ENCODE measurements at places on chromosomes 12 and 14.

GRCh38 chr14:52240623-52241022, 26.9 kb upstream of the PTGDR start:
- no peak for DNase-seq

DNA sequence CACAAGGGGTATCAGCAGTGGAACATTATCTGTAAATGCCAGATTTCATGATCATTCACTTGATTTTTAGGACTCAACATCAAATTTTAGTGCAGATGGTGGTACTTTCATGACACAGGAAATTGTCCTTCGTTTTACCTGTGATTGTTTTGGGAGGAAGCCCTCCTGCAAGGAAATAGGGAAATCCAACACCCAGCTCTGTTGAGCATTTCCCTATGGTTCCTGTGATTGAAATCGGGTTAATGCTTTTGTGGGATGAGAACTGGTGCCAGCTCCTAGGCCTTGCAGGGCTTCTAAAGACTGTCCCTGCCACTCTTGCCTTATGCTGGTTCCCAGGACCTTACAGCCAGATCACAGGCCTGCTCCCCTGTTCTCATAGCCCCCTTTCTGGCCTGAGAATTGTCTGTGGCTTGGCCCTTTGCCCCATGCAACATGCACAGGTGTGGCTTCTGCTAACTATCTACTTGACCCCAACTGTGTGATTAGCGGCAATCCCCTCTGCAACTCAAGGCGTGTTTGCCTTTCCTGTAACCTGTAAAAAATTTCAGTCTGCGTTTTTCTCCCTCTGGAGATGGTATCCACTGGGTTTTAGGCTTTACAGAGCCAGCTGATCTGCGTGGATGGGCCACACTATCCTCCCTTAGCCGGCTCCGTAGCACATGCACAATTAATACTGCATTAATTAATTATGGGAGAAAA, 112.5 kb downstream of the ETV6 start:
- no peak for DNase-seq

DNA sequence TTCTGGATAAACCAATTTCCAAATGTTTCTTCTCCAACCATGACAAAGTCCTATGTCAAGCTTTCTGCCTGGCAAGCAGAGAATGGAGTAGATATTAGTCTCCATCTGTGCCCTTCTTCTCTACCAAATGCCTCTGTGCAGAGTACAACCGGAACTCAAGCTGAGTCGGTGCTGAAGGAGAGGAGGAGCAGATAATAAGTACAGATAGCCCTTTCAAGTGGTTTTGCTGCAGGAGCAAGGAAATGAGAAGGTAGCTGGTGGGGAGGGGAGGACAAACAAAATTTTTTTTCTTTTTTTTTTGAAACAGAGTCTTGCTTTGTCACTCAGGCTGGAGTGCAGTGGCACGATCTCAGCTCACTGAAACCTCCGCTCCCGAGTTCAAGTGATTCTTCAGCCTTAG, 14.2 kb upstream of the HELB start:
- DNase-seq: no peak

DNA sequence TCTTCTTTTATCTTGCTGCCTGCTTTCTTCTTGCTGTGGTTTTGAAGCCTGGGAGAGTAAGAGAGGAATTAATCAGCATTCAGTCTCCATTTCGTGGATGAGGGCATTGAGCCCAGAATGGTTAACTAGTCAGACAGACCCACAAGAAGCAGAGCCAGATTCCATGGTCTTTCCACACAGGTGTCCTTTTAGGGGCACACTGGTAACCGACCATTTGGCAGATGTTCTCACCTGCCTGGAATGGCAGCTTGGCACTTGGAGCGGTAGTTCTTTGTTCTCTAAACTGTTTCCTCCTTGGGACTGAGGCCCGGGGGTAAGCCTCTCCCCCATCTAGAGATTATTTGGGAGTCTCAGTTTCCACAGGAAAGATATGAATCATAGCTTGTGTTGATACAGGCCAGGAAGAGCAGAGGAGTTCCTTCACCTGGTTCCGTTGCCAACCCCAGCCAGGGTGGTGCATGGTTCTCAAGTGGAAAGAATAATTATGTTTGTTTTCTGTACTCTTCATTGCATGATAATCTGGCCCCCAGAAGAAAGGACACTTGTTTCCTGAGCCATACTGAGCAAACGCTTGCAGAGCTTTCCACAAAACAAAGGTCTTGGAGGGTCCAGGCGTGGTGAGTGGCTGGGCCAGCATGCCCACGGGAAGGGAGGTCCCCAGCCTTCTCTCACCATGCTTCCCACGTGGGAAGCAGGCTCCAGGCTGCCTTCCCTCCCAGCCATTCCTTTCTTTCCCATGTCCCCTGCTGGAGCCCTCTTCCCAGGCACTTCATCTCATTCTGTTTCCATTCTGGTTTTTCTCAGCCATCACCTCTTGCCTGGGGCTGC, 2.0 kb upstream of the KRT75 start:
- no peak for DNase-seq

DNA sequence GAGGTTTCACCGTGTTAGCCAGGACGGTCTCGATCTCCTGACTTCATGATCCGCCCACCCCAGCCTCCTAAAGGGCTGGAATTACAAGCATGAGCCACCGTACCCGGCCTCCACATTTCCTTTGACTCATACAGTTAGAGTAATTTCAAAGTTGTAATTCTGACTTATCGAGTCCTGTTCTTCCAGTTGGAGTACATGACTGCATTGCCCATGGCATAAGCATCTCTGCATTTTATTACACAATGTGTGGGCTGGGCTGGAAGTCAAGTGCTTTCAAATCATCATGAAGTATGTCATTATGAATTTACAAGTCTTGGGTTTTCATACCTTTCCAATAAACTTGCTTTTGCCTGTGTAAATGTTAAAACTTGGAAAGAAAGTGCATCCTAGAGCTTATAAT, 1295.7 kb upstream of the FLRT2 start:
- no peak for DNase-seq

- DNase-seq: no peak
Observed at GRCh38 chr14:105888784-105889665, 362.6 kb downstream of the TMEM121 start.

- peak; percentile 16 for DNase-seq
Observed at GRCh38 chr14:73245480-73246325, 8.4 kb downstream of the PAPLN start.

DNA sequence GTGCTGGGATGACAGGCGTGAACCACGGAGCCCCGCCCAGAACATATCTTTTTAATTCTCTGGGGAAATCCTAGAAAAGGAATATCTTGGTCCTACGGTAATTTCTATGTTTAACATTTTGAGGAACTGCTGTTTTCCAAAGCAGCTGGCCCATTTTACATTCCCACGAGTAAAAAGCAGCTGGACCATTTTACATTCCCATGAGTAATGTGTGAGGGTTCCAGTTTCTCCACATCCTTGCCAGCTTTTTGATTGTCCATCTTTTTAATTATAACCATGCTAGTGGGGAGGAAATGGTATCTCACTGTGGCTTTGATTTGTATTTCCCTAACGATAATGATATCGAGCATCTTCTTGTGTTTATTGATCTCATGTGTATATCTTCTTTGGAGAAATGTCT, 4.4 kb upstream of the P2RX4 start:
- no peak for DNase-seq

DNA sequence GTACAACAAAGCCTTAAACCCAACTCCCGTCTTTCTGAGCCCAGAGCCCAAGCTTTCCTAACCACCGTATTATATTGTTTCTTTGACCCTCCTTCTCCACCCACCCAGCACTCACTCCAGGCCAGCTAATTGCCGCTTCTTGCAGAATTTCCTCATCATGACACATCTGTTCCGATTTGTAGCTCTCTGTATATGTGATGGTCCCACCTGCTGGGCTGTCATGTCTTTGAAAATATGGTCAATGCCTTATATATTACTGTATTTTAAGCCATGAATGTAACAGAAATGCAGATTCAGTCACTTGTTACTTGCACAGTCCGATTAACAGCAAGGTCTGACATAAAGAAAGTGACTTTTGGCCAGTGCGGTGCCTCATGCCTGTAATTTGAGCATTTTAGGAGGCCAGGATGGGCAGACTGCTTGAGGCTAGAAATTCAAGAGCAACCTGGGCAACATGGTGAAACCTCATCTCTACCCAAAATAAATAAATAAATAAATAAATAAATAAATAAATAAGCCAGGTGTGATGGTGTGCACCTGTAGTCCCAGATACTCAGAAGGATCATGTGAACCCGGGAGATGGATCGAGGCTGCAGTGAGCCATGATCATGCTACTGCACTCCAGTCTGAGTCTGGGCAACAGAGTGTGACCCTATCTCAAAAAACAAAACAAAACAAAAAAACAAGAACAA, 359.8 kb downstream of the ATP23 start:
- DNase-seq: no peak

- DNase-seq: no peak
Observed at GRCh38 chr14:25557466-25557865, 507.5 kb upstream of the STXBP6 start.

- DNase-seq: no peak
Observed at GRCh38 chr14:54889919-54890318, 12.7 kb downstream of the GCH1 start.

DNA sequence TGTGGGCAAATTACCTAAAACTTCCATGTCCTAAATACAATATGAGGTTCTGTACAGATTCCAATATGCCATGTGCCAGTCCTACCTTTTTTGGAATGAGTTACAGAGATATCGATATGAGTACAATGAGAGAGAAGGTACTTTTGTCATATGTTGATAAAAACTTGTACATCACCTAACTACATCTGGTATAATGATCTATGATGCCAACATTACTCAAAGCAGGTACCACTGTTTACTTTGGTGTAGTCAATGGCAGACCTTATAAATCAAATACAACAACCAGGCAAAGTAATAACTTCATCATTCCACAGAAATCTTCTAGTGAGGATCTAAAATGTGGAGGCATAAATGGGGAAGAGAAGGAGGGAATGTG, 12.7 kb downstream of the TEP1 start:
- no peak for DNase-seq

GRCh38 chr12:57238854-57239554, 9.5 kb downstream of the SHMT2 start:
- DNase-seq: peak; percentile 65

DNA sequence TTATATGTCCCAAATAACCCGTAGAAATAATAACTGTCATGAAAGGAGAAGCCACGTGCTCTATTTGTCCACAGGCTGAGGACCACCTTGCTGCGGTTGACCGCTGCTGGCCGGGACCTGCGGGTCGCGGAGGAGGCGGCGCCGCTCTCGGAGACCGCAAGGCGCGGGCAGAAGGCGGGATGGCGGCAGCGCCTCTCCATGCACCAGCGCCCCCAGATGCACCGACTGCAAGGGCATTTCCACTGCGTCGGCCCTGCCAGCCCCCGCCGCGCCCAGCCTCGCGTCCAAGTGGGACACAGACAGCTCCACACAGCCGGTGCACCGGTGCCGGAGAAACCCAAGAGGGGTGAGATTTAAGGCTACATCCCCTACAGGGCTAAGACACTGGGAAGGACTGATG, 21.0 kb downstream of the RPGRIP1 start:
- DNase-seq: no peak

DNA sequence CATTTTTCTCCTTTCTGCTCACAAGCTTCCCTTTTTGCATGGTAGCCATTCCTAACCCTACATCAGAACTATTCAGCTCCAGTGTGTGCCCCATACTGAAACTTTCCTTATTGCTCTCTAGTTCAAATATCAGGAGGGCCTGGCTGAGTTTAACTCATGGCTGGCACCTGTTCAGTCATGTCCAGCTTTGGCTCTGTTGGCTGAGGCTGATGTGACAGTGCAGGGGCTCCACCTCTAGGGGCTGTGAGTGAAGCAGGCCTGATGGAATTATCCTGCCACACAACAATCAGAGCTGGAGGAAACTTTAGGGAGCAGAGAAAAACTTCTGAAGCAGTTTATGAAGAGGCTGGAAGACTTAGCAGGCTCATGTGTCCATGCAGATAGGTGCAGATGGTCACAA, 8.5 kb downstream of the COQ6 start:
- no peak for DNase-seq

DNA sequence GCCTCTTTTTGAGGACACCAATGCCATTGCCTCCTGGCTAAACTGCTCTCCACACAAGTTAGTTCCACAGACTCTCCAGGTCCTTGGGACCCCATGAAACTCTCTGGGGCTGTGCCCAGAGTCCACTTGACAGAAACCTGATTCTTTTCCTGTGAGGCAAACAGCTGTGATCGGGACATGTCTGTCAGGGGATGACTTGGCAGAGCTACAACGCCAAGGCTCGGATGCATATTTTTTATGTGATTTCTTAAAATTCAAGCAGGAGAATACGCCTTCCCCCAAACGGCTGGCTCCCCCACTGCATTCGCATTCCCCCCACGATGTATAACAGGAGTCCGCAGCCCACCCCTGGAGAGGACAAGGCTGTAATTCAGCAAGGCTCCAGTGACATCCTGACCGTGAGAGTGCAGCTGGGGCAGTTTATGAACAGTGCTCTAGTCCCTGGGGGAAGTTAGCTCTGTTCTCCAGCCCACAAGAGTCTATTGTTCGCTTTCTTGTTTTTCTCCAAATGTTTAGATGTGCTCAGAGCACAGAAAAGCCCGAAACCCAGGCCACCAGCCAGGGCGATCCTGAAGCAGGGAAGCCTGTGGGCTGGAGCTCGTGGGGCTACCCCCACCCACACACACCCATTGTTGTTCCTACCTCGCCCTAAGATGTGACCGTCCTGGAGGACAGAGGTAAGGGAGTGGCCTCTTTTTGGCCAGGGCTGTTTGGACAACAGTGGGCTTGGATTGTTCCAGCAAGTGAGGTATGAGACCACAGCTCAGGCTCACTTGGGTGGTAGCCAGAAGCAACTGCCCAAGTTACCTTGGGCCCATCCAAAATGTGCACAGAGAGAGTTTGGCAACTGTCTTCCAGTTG, 159.5 kb downstream of the ZFP36L1 start:
- DNase-seq: no peak

- DNase-seq: no peak
Observed at GRCh38 chr12:67515679-67516340, 132.7 kb upstream of the DYRK2 start.

DNA sequence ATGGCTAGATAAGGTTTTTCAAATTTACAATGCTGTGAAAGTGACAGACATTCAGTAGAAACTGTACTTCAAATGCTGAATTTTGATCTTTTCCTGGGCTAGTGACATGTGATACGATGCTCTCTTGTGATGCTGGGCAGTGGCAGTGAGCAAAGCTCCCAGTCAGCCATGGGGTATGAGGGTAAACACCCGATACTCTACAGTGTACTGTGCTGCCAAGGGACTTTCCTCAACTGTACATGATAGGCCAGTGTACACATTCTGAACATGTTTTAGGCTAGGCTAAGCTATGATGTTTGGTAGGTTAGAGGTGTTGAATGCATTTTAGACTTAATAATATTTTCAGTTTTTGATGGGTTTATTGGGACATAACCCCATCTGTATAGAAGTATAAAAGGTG, 17.6 kb downstream of the MBIP start:
- no peak for DNase-seq

GRCh38 chr14:61106959-61107641, 126.1 kb downstream of the SLC38A6 start:
- DNase-seq: no peak

DNA sequence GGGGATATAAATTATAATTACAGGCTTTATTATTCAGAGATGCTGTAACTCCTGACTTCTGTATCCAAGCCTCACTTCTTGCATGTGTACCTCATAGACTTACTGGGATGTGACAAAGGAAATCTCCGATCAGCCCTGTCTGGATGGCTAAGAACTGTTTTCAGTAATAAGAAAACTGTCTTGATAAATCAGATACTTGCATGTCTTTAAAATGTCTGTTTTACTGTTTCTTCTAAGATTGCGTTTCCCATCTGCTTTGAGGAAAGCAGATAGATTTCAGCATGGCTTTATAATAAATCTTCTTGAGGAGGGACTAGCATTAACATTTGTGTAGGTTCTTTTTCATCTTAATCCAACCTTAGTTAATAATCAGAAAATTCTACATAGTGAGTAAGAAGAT, 395.9 kb downstream of the EGLN3 start:
- no peak for DNase-seq

- DNase-seq: no peak
Observed at GRCh38 chr14:36245223-36245622, 68.7 kb upstream of the PTCSC3 start.

Measured in stimulated activated CD8-positive, alpha-beta memory T cell treated with anti-CD3 and anti-CD28 coated beads, Interleukin-7, amount 100 ng/mL, for 1 hour (primary cell).